ENCODE measurements at places on chromosomes 13 and 19.
A peak's percentile ranks its signal among the peaks of the same experiment; 100 is the strongest.

DNA sequence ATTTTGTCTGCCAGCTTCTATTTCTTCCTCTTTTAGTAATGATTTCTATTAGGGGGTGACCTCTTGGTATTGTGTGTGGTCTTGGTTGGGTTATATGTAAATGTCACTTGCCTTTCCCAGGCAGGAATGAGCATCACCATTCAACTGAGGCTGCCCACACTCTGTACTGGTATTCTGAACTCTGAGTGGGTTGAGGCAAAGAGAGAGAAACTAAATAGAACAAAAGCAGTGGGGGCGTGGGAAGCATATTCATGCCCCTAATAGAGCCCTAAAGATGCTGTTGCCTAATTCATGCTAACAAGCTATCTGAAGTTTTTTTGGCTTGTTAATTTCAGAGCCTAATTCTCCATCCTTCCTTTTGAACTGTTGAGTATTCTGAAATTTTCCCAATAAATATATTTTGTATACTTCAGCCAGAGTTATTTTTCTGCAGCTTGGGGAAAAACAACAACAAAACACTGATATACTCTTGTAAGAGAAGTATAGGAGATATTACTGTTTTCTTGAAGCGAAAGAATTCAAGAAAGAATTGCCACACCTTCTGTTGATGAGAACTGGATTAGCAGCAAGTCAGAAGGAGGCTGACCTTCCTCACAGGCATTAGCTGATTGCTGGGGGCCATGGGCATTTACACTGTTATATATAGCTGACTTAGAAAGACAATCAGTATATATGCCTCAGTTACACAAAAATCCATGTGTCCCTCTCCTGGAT is 315.8 kb upstream of the KLF12 start:
- no peak for DNase-seq

DNA sequence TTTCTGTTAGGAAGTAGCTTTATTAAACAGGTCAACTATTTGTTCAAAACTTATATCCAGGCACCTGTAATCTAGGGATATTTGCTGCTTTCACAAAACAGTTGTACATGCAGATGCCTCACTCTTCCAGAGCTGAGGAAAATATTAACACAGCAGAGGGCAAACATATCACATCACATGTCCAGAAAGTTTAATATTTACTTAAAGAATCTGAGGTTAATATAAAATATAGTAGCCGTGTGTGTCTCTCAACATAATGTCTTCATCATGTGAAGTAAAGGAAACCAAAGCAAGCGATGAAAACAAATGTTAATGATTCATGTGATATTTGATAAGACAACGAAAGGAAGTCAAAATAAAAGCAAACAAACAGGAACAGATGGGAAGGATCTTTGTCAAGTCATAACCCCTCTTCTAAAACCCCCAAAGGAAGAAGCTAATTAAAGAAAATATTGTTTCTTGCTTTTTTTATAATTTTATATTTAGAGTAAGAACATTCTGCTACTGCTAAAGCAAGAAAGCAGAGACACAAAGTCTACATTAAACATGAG is 418.8 kb downstream of the DACH1 start:
- DNase-seq: no peak

GRCh38 chr13:29859971-29860370 is 9.6 kb upstream of the UBL3 start:
- no peak for DNase-seq

DNA sequence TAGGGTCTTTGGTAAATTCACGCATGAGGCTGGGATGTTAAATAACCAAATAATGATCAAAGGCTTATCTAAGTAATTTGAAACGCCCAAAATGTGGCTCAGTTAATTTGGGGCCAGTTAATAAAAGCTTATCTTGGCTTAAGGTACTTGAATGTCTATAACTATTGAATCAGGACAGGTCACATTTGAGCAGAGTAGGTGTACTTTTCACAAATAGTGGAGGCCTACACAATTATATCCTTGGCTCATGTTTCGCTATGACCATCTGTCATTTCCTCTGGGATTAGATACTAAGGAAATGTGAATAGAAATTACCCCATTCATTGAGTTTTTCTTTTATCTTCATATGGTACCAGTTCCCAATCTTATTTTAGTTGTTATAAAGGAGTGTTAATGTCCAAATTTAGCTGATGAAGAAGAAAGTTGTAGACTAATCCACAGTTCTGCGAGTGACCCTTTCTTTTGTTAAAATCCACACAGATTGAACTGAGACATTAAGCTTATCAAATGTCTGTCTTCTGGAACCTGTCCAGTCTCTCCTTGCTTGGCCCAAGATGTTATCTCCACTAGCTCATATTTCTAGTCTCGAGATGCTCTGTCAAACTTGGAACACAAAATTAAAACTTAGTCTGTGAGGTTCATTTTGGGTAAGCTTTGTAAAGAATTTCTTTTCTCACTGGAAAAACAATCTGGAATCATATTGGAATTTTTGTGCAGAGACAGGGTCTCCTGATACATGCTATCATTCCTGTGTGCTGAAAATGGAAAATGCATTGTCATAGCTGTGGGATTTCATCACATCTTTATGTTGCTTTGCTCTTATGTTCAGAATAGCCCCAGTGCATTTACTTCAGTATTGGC is 31.0 kb downstream of the SLAIN1 start:
- DNase-seq: no peak

- no peak for DNase-seq
Measured at GRCh38 chr13:37226971-37227370, 121.5 kb upstream of the CSNK1A1L start.

DNA sequence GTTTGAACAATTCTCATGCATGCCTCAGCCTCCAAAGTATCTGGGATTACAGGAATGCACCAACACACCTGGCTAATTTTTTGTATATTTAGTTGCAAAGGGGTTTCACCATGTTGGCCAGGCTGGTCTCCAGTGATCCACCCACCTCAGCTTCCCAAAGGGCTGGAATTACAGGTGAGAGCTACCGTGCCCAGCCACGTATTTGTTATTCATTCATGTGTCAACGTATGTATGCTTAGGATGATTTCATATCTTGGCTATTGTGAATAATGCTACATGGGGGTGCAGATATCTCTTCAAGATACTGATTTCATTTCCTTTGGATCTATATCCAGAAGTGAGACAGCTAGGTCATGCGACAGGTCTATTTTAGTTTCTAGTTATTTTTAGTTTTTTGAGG is 113.4 kb downstream of the TSHZ3 start:
- DNase-seq: no peak

- DNase-seq: peak; percentile 80
Measured at GRCh38 chr19:33621811-33622504, at the start of gene CHST8. CHST8 (plus strand) TSS chr19:33621953; CDS start chr19:33689262, 67,309 bp downstream.

DNA sequence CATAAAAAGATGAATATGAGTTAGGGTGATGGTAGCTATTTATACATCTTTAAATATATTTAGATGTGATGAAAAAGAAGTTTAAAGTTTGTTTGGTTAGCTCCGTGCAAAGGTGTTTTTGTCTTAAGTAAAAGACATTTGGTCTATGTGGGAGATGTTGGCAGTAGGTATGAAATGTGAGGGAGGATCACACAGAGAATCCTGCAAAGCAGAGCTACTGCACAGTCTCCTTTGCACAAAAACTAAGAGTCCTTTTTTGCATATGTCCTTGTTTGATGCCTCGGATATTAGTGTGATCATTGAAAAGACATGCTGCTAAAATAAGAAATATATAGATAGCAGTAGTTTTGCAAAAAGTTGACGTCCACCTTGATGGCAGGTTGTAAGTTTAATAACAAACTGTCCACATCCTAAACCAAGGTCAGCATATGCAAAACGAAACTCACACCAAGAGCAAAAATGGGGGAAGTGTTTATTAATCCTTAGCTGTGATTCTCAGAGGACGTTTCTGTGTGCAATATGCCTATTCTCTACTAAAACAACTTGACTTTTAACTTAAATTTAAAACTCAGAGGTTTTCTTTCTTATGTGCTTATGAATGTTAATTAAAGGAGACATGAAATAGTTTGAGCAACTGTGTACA is 870.1 kb downstream of the PCDH9 start:
- no peak for DNase-seq

- no peak for DNase-seq
Measured at GRCh38 chr13:108680011-108680410, 50.6 kb downstream of the MYO16 start.

GRCh38 chr13:48890391-48890790 is 85.3 kb upstream of the FNDC3A start:
- DNase-seq: no peak

DNA sequence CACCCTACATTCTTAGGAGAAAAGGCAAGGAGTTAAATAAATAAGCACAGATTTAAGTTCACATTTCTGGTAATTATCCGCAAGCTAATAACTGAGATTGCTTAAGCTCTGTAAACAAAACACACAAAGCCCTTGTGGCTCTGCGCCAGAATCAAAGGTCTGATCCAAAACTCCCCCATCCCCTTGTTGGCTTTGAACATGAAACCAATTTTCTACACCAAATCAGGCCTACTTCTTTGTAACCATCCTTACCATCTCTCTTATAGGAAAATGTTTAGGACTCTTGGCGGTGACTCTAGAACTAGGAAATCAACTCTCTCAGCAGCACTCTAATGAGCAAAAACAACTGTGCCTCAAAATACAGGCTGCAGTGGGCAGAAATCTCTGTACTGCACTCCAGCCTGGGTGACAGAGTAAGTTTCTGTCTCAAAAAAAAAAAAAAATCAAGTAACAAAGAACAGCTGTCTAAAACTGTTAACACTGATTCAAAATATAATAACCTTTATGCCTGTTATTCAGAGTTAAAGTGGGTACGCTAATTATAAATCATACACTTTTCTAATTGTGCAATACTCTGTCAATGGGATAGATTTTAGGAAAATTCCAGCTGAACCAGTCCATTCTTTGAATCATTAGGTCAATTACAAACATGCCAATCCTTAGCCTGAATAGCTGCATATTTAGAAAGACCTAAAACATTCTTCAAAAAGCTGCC is 25.8 kb downstream of the ABCC4 start:
- peak; percentile 75 for DNase-seq

GRCh38 chr13:27113436-27113835 is 58.2 kb downstream of the USP12 start:
- DNase-seq: no peak

- peak; percentile 71 for DNase-seq
Measured at GRCh38 chr19:45526143-45526542, 18.9 kb downstream of the VASP start.

DNA sequence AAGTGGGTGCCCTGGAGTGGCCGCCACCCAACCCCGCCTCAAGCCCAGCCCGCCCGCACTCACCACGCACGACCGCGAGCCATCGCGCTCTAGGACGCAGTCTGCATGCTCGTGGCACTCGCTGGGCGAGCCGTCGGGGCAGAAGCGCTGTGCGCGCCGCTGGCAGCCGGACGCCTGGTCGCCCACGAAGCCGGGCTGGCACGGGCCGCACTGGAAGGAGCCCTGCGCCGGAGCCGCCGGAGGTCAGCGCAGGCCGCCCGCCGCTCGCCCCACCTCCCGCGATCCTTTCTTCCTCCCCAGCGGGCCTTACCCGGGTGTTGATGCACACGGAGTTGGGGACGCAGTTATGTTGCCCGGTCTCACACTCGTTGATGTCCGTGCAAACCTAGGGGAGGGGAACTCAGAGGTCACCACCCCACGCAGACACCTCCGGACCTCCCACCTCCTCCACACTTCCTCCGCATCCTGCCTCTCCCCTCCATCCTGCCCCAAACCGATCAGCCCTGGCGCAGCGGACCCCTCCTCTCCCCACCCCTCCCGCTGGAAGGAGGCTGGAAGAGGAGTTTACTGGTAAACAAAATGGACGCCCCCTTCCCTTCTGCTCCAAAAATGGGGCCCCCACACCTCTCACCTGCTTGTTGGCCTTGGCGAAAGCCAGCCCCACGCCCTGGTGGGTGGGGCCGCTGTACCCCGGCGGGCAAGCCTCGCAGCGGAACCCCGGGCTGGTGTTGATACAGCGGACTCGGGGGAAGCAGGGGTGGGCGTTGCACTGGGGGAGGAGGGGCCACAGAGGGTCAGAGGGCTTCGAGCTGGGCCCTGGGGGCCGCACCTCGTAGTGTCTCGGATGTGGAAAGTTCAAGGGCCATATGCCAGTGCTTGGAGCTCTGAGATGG is 2.3 kb downstream of the COMP start:
- DNase-seq: no peak

GRCh38 chr19:18776736-18777135 is 14.4 kb downstream of the COMP start:
- no peak for DNase-seq

- no peak for DNase-seq
Measured at GRCh38 chr13:114110091-114110829, 22.2 kb downstream of the RASA3 start.

GRCh38 chr19:6476155-6476895 is 5.3 kb downstream of the DENND1C start:
- no peak for DNase-seq

GRCh38 chr19:17549085-17549740 is 6.2 kb upstream of the COLGALT1 start:
- no peak for DNase-seq

GRCh38 chr13:29583073-29583785 is 12.3 kb downstream of the SLC7A1 start:
- DNase-seq: no peak

DNA sequence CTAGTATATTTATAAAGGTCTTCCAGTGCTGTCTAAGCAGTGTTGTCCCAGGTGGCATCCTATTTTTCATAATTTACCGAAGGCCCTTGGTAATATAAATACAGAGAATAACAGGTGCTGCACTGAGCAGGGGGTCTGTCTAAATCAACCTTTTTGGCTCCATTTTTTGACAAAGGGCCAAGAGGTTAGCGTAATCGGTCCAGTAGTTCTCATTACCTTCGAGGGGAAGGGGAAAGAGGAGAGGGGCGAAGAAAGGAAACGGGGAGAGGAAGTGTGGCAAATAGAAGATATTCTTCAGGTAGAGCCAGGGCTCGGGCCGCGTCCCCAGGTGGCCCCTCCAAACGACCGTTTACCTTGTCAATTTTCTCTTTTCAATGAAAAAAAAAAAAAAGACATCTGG is 749 bp upstream of the PAN3 start:
- DNase-seq: no peak

DNA sequence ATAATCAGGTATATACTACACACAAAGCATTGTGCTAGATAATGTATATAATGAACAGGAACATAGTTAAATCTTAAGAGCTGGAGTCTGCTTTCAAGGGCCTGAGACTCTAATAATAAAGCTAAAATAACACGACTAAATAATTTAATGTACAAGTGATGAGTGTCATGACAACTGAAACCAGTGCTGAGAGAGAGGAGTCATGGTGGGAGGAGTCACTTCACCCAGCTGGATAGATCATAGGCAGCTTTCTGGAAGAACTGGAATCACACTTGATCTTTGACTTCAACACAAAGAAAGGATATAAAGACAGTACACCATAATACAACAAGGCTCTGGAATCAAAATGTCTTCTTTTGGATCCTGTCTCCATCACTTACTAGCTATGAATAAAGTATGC is 7.1 kb downstream of the RBM26 start:
- DNase-seq: no peak

GRCh38 chr13:43272851-43273250 is 249.5 kb downstream of the DNAJC15 start:
- DNase-seq: no peak

GRCh38 chr13:111267784-111268183 is 52.7 kb upstream of the TEX29 start:
- no peak for DNase-seq

- DNase-seq: peak; percentile 97
Measured at GRCh38 chr13:35499196-35499662, 22.7 kb upstream of the MAB21L1 start.
